ENCODE measurements at places on chromosomes 4 and X.

- DNase-seq: no peak
Measured at GRCh38 chr4:38406243-38406642, 257.8 kb upstream of the KLF3 start.

- DNase-seq: no peak
Measured at GRCh38 chr4:17258106-17258505, 253.8 kb downstream of the QDPR start.

DNA sequence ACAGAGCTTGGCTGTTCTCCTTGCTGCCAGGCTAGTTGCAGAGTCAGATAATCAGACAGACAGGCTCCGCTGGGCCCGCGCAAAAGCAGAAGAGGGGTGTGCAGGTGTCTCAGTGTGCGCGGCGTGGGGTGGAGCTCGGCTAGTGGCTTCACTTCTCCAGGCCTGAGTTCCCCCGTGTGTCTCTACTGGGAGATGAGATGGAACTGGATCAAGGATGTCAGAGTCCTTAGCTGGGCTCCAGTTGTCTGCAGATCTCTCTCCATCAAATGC, 21.1 kb downstream of the HTRA3 start:
- no peak for DNase-seq

DNA sequence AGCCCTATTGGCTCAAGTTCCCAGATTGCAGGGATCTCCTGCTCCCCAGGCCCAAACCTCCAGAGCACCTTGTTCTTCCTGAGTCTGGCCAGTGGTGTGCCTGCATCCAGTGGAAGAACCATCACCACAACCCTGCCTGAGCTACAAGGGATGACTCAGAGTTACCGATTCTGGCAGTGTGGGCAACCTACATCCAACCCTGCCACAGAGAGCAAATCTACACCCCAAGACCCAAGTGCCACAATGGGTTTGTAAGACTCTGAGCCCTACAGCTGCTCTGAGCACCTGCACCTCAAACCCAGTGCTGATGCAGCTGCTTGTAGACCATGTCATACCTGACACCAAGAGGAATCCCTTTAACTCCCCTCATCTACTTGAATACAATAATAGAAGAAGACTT, 110.0 kb downstream of the SOWAHB start:
- DNase-seq: no peak

DNA sequence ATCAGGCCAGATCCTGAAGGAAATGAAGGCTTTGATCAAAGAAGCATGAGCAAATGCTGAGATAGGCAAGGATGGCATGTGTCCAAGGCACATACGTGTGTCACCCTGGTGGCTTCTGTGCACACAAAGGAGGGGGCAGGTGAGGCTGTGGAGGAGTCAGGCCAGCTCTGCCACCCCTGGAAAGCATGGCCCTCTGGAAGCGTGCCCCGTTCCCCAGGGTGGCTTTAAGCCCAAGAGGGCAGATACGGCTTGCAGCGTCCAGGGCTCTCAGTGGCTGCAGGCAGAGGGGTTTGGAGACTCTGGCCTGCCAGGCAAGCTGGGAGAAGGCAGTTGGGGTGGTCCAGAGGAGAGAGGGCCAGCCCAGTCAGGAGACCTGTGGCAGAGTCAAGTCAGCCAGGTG, 25.6 kb downstream of the PNMA6E start:
- no peak for DNase-seq

DNA sequence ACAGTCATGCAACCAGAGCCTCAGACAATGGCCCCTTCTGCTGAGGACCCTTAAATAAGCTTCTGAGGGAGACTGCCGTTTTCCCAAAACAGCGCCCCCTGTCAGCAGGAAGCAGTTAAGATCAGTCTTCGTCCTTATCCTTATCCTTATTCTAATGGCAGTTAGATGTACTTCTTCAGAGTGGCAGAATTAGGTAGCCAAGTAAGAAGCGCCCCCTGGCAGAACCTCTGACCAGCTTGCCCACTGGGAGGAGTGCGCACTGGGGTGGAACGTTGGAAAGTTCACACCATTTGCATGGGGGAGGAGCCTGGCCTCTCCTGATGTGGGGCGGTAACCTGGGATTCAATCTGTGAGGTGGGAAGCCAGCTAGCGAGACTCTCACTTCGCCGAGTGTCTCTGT, 133.6 kb upstream of the QRFPR start:
- DNase-seq: no peak

- no peak for DNase-seq
Measured at GRCh38 chr4:105837037-105837436, 58.2 kb upstream of the NPNT start.

DNA sequence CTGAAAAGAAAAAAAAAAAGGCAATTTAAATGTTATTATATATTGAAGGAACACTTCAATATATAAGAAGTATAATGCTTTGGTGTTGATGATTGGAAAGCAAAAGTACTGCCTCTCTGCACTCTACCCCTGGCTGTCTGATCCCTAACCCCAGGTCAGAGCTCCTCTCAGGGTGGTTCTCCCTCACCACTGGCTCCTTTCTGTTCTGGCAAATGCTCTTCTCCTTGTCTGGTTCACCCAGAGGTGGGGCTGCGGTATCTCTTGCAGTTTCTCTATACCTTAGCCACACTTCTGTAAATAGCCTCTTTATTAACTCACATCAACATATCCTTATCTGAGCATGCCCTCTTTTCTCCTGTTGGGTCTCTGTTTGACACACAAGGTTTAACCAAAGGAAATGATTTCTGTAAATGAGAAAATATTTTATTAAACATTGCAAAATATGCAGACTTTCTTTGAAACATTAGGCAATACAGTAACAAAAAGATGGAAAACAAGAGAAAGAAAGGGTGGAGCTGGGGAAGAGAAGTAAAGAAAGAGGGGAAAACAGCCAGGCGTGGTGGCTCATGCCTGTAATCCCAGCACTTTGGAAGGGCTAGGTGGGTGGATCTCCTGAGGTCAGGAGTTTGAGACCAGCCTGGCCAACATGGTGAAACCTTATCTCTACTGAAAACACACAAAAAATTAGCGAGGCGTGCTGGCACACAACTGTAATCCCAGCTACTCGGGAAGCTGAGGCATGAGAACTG, 45.7 kb downstream of the ING2 start:
- no peak for DNase-seq

Measured in stimulated activated CD4-positive, alpha-beta T cell treated with anti-CD3 and anti-CD28 coated beads, Interleukin-15, amount 100 ng/mL, for 1 hour (primary cell).